ENCODE measurements at places on chromosomes 4 and X.

DNA sequence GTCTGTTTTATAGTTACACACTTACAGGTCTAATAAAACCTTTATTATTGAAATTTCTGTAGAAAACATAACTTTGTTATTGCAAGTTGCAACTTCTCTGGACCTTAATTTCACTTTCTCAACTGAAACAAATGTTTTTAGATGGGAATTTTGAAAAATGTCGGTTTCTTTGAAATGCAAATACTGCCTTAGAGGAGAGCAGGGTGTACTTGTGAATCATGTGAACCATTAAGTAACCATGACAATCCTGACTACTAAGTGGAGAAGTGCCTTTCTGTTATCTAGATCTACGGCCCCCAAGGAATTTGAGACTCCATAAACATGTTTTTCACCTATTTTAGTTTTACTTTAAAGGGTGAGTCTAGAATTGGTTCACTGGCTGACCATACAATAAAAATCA is 8.5 kb upstream of the ARMCX2 start:
- no peak for DNase-seq

DNA sequence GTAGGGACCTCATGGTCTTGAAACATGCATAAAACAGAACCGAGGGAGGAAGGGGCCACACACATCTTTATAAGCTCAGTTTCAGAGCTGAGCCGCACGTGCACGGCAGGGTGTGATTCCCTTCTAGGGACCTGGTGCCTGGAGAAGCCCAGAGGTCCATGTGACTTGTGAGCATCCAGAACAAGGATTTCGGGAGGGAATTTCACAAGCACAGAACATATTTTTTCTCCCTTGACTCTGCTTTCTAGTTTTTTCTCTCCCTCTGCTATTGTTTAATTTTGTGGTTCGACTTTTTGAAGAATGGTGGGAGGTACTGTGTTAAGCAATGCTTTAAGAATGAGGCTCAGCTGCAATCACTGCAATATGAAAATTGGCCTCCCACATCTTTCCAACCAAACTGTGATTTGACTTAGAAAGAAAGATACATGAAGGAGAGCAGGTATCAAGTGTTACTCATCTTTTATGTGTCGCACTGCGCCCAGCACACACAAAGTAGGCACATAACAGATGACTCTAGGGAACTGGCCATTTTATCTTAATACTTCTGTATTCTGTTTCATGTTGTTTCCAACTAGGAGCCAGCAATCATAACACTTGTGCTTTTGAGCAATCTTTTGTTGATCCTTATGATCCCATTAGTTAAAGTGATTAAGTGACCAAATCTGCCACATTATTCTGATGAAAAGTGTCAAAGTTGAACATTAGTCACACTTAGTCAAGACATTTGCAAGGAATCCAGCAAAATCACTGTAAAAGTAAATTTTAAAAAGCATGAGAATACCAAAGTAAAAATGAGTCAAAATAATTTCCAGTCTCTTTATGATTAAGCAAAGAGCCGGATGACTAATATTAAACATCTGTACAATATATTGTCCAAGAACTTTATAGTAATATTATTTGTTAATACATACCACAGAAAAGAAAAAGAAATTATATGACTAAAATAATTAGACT is 86.4 kb downstream of the SHISA3 start:
- no peak for DNase-seq

- DNase-seq: no peak
These were observed 96.2 kb downstream of the UGT8 start for GRCh38 chr4:114694770-114695169.

- DNase-seq: no peak
These were observed 372.8 kb downstream of the IL1RAPL1 start for GRCh38 chrX:28960063-28960462.

DNA sequence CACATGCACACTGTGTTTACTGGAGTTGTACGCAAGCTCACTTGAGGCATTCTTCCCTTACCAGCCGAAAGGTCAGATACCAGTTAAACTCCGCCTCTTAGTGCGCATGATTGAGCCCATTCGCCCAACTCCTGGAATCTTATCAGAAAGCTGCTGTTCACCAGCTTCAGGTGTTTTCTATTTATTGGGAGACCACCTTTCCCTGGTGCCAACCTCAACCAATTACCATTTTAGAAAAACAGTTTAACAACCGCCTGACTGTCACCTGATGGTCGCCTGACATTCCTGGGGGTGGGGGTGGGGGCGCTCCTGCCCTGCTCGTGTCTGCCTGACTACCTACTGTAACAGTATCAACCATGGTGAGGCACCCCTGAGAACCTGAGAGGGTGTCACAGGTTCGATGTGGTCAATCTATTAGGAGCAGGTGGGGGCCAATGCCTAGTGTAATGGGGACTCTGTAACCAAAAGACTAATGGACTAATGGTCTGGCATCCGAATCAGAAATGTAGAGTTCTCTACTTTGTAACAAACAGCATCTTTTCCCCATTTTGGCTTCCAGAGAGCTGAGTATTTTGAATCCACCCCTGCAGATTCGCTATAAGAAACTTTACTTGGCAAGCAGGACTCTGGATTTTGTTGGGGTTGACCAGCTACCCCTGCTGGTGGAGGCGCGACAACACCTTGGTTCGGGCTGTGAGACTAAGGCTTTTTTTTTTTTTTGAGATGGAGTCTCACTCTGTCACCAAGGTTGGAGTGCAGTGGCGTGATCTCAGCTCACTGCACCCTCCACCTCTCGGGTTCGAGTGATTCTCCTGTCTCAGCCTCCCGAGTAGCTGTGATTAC is 58.2 kb upstream of the ZNF157 start:
- no peak for DNase-seq

- DNase-seq: no peak
These were observed 35.8 kb downstream of the MBNL3 start for GRCh38 chrX:132452911-132453550.

- no peak for DNase-seq
These were observed 73.1 kb downstream of the METTL14 start for GRCh38 chr4:118758293-118758692.

DNA sequence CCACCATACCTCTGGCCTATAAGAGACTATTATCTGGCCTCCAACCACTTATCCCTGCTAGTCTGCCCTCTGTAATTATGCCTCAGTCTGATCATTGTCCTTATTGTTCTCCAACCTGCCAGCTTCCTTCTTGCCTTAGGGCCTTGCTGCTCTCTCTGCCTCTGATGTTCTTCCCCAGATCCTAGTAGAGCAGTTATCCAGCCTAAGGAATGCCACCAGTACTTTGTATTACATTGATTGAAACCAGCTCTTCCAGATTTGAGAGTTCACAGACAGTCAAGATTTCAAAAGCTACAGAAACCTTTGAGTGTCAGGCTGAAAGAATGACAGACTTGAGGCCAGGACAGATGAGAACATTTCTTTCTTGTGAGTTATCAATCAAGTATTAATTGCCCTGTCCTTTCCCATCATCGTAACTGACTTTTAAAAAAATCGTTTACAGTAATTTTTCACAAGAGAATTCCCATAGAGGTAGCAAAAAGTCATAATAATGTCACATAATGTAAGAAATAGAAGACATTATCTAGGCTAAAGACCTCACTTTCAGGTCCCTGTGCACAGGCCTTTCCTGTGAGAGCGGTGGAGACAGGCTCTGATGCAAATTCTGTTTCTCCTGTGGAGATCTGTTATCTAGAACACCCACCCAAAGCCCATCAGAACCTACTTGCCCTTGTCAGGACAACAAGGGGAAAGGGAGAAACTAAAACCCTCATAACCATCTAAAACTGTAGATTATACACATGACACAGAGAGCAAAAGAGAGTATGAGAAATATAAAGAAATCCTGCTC is 64.1 kb upstream of the GUCY1A1 start:
- no peak for DNase-seq

DNA sequence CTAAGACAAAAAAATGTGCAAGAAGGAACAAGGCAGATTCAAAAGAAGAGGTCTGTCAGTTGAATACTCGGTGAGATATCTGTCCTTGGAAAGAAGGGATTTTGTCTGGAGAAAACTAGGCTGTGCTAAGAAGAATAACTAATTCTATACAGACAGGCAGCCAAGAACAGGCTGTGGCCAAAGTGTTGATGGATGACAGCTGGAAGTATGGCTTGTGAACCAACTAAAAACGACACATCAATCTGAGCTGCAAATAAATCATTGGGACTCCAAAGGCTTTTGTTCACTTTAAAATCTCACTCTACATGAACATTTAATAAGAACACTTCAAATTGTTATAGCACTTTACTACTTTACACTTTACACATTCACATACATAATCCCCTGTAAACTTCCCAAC is 70.5 kb upstream of the IGSF1 start:
- no peak for DNase-seq

DNA sequence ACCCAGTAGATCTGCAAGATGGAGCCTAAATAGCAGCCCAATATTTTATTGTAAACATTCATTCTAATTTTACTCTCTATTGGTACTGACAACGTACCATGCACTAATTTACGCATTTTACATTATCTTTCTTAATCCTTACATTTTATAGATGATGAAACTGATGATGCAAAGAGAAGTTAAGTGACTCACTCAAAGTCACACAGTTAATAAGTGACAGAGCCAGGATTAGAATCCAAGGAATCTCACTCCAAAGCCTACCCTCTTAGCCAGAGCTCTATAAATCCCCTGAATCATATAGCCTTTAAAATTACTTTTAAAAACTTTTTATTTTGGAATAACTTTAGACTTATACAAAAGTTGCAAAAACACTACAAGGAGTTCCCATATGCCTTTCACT is 37.6 kb downstream of the PHKA1 start:
- DNase-seq: no peak

DNA sequence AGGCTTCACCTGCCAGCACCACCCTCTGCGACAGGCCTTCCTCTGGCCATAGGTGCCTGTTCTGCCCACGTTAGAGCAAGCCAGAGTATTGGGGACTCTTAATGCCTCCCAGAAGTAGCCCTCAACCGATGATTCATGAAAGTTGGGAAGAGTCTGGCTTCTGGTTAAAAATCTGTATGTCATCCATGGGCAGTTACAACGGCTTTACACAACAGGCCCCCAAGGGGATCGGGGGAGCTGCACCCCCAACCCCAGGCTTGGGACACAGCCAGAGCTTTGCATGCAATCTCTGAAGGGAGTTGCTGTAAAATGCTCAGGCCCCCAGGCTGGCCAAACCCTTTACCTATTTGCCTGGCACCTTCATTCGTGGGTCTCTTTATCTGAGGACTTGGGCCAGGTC is 5.4 kb upstream of the CYTL1 start:
- DNase-seq: no peak

DNA sequence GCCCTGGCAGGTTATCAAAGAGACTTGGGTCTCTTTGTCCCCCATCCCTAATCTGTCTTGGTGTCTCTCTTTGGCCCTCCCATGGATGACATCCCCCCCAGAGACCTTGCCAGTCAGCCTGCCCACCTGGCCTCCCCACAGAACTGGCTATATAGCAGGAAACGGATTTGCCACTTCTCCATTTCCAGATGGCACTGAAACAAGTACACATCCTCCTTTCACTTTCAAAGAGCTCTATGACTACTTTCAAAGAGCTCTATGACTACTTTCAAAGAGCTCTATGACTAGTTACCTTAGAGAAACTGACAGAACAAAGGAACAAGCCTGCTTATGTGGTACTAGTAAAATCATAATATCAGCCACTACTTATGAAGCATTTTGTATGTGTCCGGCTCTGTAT is 175.3 kb downstream of the MAML3 start:
- no peak for DNase-seq

DNA sequence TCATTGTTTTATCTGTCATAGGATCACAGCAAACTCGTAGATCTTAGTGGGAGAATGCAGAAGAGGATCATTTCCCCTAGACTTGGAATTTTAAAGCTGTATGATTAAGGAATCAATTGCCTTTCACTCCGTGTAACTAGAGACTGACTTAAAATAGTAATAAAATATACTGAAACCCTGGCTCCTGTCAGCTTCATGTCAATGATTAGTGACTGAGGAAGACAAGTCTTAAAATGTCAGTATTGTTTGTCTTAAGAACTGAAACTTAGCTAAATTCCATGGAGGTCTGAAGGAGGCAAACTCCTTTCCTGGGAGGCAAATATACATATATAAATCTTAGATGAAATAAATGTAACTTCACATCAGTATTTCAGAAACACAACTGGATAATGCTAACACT is 1016.7 kb upstream of the PCDH10 start:
- DNase-seq: no peak

DNA sequence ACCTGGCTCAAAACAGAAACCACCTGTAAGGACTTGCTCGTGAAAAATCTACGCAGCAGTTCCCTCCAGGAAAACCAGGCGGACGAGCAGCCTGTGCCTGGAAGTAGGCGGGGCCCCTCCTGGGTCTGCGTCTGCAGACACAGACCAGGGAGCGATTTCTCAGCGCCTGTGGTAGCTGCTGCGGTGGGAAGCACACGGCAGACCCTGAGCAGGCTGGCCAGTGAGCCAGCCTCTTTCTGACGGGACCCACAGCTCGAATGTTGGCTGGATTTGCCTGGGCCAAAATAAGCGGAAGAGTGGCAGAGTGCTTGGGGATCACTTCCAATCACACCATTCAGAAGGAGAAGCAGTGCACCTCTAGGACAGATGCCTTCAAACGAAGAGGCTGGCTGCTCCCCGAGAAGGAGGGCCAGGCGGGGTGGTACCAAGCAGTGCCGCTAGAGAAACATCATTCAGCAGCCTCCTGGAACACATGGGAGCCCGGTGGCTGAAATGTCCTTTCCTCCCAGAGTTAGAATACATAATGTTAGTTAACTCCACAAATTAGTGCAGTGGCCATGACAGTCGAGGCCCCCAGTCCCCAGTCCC is 85.9 kb downstream of the GATB start:
- no peak for DNase-seq

GRCh38 chr4:86895692-86896488 is 3.7 kb upstream of the C4orf36 start:
- DNase-seq: no peak

DNA sequence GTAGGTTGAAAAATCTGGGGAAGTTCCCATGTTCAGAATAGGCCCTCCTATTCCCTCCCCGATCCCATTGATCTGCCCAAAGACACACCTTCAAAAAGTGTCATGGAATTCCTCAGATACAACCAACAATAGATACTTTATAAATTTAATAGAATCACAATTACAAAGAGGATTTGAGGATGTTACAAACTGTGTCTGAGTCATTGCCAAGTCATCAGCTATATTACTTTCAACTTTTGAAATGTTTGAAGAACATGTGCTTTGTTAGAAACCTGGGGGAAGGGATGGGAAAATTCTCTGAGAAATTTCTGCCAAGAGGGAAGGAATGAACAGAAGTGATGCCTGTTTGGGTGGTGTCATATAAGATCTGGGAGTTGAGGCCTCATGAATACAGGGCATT is 46.7 kb downstream of the KCNIP4 start:
- DNase-seq: no peak

DNA sequence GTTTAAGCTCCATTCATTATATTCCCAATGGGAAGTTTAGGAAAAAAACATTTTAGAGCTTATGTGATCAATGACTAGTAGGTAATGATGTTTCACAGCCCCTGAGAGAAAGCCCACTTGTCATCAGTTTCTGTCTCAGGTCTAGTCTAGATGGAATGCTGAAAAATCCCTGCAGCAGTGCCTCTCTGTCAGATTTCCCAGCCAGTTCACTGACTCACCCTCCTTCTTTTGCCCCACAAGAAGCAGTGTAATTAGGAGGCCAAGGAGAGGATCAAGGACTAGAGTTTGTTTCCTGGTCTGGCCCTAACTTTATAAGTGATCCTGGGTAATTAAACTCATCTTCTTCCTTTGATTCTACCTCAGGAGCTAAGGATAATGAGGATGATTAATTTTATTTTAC is 118.7 kb upstream of the ANXA3 start:
- no peak for DNase-seq

GRCh38 chrX:104113222-104113965 is 1.1 kb downstream of the ZCCHC18 start:
- DNase-seq: no peak

GRCh38 chr4:104531390-104531789 is 36.7 kb upstream of the CXXC4 start:
- DNase-seq: no peak

GRCh38 chr4:141501931-141502330 is 134.5 kb upstream of the IL15 start:
- no peak for DNase-seq
